HT-29 (cell line): ENCODE measurements at places on chromosomes 1 and 21.

DNA sequence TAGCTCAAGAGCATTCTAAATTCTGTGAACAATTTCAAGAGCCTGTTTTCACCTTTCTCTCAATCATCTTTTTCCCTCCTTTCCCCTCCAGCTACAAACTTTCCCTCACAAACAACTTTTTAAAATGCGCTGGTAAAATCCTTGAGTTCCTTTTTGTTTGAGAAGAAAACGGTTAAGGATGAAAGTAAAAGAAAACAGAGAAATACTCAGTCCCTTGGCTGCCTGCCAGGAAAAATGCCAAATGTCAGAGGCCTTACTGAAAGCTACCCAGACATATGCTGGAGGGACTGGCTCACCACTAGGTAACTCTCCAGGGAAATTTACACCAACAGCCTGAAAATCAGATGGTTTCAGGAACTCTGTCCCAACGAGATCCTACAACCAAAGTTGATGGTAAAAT, 11.0 kb upstream of the SERBP1 start:
- peak; percentile 24 for DNase-seq

GRCh38 chr1:99849744-99850458, at the start of gene AGL:
AGL (plus strand) TSS chr1:99850361; CDS start chr1:99851043, 682 bp downstream.
- DNase-seq, result peak; percentile 90

GRCh38 chr1:180952657-180953013, 39.9 kb downstream of the KIAA1614 start:
- DNase-seq, result no peak

GRCh38 chr1:101854271-101854670, 142.5 kb downstream of the OLFM3 start:
- DNase-seq, result no peak

DNA sequence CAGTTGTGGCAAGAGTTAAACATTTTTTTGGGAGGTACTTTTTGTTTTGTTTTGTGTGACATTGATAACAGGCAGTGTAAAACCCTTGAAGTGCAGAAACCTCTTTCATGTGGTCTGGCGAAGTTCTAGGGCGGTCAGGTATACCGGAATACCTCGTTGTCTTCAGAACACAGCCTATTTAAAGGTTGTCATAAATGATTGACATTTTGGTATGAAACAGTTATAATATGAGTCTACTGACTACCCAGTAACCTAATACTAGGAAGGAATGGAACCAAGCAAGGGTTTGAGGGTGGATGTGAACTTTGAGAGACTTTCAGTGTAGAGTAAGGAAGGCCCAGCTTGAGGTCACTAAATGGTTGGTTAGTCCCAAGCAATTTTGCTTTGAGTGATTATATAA, 40.5 kb downstream of the PATJ start:
- no peak for DNase-seq

DNA sequence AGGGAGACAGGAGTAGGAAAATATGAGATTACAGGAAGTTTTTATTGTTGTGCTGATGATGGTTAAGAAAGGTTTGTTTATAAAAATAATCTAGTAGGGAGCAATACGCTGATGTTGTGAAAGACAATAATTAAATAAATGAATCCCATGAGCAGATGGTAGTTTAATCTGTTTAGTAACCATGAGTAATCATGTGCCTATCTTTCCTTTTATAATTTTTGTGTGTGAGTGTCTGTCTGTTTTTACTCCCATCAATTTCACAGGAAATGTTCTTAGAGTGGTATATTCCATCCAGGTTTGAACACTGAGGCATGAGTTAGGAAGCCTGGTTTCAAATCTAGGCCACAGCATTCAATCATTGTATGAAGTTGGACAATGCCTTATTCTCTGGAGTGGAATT, 180.5 kb downstream of the OLFM3 start:
- DNase-seq, result no peak

DNA sequence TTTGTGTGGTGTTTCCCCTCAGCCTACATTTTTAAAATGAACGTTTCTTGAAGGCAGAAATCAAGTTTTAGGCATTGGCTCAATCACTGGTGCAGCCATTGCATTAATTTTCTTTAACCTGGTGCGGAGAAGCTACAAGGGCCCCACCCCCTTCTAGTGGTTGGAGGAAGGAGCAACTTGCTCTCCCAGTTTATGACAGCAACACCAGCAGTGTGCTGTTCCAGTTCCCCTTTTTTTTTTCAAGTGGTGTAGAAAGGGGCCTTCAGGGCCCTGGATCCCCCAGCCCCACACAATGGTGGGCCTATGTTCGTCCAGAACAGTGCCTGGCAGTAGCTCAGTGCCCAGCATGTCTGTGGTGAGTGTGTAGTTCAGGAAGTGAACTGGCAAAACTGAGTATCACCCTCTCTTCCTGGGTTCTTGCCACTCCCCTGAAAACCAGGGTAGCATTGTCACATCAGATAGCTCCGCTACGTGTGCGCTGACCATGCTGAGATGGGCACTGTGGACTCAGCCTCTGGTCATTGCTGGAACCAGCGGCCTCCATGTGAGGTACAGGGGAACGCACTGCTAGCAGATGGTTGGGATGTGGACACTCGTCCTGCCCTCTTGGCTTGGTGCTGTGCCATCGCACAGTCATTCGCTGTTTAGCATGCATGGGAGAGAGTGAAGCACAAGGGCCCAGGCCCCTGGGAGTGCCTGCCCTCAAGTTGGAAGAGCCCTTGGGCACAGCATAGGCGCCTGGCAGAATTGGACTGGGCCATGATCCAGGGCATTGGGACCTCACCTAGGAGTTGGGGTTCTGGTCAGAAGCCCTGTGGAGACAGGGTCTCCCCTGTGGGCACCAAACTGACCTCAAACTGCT, 7.2 kb downstream of the ARF1 start:
- DNase-seq, result no peak

DNA sequence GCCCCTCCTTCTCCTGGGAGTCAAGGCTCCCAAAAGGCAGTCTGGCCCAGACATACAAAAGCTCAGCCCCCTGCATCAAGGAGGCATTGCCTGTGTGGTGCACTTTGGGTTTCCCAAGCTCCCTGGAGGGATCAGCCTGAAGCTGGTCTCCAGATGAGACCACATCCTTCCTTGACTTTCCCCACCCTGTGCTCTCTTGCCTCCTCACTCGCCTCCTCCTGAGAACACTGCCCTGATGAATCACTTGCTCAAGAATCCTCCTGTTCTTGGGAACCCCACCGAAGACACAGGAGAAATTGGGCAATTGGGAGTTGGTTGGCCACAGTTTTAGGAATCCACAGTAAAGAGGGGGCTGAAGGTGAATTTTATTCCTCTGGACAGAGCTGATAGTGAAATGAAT, 34.8 kb upstream of the LYST start:
- DNase-seq, result no peak

- no peak for DNase-seq
Measured at GRCh38 chr1:248862695-248862997, 3.8 kb upstream of the ZNF692 start.

- DNase-seq, result peak; percentile 48
Measured at GRCh38 chr1:244863491-244864252, 671 bp downstream of the HNRNPU start.

- DNase-seq, result no peak
Measured at GRCh38 chr1:161137881-161138280, 5.4 kb upstream of the DEDD start.

- no peak for DNase-seq
Measured at GRCh38 chr1:48232722-48233121, 10.2 kb downstream of the SLC5A9 start.

DNA sequence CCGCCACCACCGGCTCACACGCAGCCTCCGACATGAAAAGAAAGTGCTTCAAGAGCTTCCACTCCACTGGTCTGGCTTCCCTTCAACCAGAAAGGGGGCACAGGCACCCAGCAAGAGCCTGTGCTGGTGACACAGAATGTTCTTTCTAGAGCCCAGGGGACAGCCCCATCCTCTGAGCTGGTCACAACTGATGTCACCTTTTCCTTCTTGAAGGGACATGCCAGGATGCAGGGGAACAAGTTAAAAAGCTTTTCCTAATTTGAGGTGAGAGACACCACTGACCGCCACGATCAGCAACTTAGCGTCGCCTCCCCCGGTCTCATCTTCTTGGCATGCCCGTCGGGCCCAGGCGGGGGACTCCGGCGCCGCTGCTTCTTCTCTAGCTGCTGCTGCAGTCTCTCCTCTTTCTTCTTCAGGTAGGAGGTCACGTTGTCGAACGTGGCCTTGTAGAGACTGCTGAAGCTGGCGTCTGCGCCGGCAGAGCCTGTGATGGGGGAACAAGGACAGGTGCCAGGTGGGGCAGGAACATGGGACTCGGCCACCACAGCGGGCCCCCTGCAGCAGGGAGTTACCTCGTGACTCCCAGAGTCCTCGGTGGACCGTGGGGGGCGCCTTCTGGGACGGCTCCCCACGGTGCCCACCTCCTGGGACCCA, 29.5 kb downstream of the WDR4 start:
- no peak for DNase-seq

DNA sequence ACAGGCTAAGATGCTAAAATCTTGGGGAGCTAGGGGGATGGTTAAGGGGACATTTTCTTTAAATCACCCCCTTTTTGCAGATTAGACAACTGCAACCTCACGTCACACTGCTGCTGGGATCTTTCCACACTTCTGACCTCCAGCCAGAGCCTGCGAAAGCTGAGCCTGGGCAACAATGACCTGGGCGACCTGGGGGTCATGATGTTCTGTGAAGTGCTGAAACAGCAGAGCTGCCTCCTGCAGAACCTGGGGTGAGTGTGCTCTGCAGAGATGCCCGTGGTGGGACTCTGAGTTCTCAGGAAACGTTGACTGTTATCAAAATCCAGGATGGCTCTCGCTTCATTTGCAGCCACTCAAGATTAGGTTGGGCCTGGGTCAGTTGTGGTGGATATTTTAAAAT, 13.3 kb downstream of the OR2B11 start:
- no peak for DNase-seq

- no peak for DNase-seq
Measured at GRCh38 chr1:154682254-154682653, 74.3 kb upstream of the ADAR start.

GRCh38 chr1:37661401-37661800, 26.7 kb upstream of the RSPO1 start:
- no peak for DNase-seq

DNA sequence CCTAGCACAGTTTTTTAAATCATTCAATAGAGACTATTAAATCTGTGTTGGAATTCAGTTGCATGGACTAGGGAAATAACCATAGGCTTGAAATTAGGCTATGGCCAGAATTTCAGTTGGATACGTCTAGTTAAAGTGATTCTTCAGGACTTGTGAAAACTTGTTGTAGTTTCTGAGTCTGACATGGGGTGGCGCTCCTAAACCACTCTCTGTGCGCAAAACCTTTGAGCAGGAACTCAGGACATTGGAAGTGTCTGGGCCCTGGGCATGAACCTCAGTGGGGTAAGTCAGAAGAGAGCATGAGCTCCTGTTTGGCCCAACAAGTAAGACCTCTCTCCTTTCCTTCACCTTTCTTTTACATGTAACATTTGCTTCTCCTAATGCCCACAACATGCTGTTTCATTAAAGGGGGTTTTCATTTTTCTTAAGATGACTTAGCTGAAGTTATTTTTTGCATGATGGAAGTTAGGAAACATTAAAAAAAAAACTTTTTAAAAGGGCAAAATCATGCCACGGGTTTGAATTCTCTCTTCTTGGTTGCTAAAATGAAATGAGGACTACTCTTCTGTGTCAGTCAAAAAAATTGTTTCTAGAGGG, 17.1 kb upstream of the CCDC190 start:
- peak; percentile 66 for DNase-seq

DNA sequence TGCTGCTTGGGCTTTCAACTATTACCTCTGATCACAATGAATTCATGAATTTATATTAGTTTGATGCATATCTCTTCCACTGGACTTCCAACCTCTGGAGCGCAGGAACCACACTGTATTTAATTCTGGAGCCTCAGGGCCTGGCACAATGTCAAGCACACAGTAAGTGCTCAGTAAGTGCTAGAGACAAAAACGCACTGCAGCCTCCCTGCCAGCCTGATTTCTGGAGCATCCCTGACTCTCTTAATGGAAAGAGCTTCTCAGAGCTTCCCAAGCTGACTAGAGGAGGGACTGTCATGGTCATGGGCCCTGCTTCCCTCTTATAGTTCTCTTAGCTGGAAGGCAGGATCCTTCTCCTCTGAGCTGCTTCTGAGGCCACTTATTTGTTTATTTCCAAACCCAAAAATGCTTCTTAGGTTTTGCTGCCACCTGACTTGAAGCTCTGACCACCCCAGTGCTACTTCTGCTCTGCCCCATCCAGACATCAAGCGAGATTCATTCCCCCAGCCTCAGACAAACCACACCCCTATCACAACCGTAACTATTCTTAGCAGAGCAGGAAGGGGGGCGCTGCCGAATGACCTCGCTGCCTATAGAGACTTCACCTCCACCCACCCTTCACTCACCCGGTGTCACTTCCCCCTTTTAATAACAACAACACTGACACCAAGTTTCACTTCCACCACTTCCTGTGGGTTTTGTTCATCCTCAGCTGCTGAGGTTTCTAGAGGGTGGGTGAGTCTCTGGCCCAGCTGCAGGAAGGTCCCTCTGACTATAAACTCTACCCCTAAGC, 33.6 kb downstream of the NUAK2 start:
- no peak for DNase-seq

GRCh38 chr1:3469104-3469848, 14.8 kb downstream of the ARHGEF16 start:
- DNase-seq, result no peak

DNA sequence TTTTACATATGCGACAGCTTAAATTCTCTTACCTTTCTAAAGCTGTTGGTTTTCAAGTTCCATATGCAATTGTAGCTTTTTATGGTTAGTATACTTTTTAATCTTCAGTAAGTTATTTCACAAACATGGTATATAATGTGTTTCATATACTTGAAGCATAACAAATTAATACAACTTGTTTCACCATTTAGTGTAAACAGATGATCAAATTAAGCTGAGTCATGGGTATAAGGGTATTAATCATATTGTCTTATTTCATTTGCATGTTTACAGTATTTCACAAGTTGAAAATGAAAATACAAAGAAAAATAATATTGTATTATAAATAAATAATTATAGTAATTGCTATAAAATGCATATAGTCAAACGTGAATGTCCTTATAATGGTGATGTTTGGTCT, 92.1 kb downstream of the PTPRC start:
- no peak for DNase-seq

DNA sequence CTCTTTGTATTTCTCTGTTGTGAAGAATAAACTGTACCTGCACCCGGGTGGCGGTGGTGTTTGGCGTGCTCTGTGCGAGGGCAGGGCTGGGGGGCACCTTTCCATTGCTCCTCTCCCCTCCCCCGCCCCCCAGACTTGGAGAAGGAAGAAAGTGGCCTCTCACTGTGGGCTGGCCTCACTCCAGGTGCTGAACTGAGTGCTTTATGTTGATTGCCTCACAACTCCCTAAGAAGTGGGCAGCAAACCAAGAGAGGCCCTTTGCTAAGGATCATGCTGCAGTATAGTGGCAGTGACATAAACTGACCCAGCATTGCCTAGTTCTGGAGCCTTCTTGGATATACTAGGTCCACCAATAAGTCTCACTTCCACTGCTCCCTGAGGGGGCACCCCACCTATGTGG, 20.2 kb downstream of the A3GALT2 start:
- DNase-seq, result no peak
